ENCODE measurements at places on chromosomes 11 and 22.

GRCh38 chr11:46452918-46453517, 61.4 kb upstream of the CHRM4 start:
- no peak for DNase-seq

DNA sequence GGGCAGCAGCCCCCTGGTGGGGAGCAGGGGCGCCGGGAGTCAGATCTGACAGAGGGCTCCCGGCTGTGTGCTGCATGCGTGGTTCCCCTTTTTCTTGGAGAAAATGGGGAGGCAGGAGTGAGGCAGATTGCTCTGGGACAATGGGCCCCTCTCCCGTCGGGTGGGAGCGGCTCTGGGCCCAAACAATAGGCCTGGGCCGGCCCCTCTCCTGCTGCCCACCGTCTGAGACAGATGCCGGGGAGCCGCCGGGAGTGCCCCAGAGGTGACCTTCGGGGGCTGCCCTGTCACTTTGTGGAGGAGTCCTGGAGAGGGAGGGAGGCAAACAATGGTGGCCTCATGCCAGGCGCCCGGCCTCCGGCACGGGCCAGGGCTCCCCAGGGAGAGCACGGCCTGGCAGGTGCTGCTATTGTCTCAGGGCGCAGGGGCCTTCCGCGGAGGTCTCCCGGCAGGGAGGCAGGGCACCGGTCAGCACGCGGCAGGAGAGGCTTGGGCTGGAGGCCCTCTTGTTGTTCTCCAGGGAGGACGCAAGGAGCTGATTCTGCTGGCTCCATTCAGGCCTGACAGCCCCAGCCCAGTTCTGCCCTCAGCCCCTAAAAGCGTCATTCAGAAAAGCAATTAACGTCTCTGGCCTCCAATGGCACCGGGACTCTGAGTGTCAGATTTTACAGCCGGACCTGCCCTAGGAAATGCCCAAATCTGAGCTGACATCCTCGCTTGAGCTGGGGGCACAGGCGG, 44.8 kb downstream of the SMIM38 start:
- no peak for DNase-seq

DNA sequence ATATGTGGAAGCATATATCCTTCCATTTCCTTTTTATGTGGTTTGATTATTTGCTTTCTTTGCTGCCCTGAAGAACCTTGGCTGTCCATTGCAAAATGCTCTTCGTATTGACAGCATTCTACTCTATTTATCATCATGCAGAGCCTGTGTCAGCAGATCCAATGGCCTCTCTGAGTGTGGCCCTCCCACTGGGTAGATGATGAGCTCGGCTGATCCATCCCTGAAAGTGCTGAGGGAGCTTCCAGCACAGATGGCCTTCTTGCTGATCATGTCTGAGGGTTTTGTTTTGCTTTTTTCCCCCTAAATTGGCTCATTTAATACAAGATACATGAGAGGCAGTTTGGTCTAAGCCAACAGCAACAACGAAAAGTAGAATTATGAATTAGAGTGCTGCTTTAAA, 181.0 kb downstream of the GRIA4 start:
- DNase-seq = no peak

DNA sequence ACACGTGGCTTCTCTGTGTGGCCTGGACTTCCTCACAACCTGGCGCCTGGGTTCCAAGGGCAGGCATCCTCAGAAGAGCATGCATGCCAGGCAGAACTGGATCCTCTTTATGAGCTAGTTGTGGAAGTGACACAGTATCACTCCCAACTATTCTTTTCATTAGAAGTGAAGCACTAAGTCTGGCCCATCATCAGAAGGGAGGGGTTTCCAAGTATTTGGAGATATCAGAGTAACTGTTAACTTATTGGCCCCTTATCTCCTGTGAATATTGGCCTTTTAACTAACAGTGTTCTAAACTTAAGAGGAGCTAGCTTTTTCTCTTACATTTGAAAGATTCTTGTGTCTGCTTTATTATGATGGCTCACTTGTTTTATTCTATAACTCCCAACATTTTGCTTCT, 35.5 kb downstream of the FDX1 start:
- DNase-seq = no peak

DNA sequence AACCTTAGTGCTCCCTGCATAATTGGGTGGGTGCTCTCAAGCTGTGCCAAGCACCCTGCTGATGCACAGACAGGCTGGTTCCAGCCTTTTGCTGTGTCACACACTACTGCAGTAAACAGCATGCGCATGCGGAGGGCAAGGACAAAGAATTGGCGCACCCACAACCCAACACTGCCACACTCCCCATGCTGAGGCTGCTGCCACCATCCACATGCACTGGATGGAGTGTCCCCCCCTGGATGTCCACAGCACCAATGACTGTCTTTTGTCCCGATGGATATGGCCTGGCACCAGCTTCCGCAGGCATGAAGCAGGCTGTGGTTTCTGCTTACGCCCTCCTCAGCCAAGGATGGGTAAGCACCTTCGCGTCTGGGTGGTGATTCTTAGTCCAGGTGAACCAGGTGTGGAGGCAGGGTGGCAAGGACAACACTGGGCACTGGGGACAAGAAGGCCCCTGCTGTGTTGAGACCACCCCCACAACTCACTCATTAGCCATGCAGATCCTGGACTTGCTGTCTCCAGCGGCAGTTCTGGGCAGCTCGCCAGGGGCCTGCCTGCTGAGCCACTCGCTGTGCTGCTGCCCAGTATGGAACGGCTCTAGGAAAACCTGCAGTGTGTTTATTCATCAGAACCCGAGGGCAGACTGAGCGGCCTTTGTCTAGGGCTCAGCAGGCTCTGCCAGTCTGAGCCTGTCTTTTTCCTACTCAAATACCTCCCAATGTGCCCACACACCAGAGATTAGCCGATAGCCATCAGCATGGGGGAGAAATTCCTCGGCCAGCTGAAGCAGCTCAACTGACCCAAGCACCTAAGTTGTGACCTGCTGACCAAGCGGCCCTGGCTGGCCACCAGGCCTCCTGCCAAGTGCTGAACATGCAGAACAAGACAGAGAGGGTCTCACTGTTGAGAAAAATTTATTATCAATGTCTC, 8.2 kb upstream of the NAP1L4 start:
- DNase-seq = peak; percentile 65

DNA sequence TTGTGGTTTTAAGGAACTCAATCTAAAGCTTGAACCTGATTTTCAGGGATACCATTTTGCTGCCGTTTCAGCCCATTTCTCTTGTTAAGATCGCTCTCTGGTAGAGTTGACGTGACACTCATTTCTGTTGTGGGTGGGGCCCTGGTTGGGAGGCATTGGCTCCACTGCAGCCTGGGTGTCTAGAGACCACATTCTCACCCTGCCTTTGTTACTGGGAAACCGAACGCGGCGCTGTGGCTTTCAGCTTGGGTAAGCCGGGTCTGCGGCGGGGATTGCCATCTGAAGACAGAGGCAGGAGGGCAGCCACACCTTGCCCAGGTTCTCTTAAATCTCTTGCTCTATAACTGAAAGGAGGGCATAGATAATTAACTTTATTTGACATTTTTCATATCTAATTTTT, 3.2 kb downstream of the EHF start:
- DNase-seq = no peak

DNA sequence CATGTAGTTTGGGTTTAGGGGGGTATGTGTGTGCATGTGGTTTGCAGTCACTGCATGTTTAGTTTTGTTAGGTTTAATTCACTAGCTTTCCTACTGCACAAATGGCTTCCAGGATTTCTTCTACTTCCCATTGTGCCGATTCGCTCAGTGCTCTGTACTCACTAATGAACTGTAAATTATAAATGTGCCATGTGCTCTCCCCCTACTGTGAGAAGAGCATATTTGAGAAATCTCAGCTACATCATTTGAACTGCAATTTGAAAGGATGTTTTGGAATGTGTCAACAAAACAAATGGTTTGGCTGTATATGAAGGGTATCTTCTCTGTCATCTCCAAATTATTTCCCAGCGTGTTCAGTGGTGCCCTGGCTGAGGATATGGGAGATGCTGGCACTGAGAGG, 28.1 kb downstream of the CYB5R2 start:
- no peak for DNase-seq

GRCh38 chr11:111623527-111624030, 21.3 kb downstream of the SIK2 start:
- DNase-seq = no peak

DNA sequence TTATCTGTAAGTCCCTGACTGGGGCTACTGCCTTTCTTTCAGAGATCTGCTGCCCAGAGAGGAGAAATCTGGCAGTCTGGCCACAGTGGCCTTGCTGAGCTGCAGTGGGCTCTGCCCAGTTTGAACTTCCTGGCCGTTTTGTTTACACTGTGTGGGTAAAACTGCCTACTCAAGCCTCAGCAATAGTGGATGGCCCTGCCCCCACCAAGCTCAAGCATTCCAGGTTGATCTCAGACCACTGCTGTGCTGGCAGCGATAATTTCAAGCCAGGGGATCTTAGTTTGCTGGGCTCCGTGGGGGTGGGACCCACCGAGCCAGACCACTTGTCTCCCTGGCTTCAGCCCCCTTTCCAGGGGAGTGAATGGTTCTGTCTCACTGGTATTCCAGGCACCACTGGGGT, 117.5 kb downstream of the TRPC6 start:
- DNase-seq = no peak

GRCh38 chr11:114192841-114193389, 103.3 kb upstream of the NNMT start:
- DNase-seq = no peak

- DNase-seq = no peak
Measured at GRCh38 chr11:111427471-111427912, 48.4 kb upstream of the POU2AF1 start.

DNA sequence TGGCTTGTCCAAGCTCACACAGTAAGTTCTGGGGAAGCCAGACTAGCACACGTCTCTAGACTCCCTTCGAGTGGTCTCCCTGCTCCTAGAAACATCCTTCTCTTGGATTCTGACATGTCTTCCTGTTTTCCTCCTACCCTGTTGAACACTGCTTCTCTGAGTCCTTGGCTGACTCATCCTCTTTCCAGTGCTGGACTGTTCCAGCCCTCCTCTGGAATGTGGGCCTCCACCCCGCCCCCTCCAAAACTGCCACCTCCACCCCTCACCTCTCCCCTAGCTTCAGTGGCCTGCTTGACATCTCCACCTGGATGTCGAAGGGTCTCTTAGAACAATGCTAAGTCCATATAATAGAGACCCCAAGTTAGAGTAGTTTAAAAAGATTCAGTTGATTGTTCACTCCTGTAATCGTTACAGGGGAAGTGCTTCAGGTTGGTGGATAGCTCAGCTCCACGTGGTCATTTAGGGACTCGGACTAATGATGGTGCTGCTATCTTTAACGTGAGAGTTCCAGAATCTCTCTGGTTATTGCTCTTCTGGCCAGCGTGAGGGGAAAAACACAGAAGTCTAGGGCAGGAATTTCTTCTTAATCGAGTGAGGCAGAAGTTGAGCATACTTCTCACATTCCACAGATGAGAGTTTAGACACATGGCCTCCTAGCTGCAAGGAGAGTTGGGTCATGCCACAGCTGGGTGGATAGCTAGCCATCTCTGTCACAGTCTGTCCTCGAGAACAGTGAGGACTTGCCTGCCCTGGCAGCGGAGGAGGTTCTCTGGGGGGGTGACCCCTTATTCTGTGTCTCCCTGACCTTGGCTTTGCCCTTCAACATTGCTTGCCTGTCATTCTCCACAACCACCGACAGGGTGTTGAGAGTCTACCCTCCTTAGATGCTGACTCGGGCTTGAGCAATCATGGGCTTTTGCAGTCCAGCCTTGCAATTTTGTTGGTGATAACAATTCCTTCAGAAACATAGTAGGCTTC, 4.7 kb upstream of the C11orf96 start:
- peak; percentile 71 for DNase-seq

GRCh38 chr11:35190804-35191348, 51.9 kb downstream of the CD44 start:
- no peak for DNase-seq

- DNase-seq = peak; percentile 9
Measured at GRCh38 chr11:104390651-104391050, 226.7 kb upstream of the PDGFD start.

DNA sequence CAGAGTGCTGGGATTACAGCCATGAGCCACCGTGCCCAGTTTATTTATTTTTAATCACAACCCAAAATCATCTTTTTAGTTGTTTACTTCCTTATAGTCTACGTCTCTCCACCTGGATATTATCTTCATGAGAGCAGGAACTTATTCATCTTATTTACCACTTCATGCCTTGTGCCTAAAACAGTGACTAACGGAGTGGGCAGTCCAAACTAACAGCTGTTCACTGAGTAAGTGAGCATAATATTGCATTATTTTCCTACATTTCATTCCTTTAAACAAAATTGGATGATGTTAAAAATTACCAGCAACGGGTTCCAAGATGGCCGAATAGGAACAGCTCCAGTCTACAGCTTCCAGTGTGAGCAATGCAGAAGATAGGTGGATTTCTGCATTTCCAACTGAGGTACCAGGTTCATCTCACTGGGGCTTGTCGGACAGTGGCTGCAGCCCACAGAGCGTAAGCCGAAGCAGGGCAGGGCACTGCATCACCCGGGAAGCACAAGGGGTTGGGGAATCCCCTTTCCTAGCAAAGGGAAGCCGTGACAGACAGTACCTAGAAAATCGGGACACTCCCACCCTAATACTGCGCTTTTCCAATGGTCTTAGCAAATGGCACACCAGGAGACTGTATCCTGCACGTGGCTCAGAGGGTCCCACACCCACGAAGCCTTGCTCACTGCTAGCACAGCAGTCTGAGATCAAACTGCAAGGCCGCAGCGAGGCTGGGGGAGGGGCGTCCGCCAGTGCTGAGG, 14.1 kb downstream of the TMEM123 start:
- no peak for DNase-seq

DNA sequence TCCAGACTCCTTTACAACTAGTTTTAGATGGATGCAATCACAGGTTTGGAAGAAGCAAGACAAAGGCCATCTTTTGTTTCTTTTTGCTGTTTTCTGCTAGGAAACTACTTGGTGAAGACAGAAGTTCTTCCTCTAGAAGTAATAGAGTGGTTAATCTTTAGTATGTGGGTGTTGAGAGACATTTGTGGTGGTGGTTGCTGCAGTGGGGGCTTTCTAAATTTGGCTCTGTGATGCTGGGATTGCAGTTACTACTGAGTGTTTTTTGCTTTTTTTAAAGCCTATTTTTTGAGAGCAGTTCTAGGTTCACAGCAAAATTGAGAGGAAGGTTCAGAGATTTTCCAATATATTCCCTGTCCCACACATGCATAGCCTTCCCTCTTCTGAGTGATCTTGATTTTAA, 120.0 kb downstream of the AASDHPPT start:
- no peak for DNase-seq

DNA sequence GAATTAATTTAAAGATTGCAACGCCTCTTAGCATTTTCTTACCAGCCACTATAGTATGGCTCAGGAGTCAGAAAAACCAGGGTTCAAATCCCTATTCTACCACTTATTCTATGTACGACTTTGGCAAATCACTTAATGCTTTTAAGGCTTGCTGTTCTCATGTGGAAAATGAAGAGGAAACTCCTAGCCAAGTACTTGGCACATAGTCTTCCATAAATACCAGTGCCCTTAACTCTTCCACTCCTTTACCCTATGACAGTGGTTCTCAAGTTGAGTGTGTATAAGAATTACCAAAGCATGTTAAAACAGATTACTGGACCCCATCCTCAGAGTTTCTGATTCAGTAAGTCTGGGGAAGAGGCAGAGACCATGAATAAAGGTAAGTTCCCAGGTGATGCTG, 107.6 kb downstream of the RBFOX2 start:
- DNase-seq = no peak
